ENCODE measurements at places on chromosomes 16 and 17.

DNA sequence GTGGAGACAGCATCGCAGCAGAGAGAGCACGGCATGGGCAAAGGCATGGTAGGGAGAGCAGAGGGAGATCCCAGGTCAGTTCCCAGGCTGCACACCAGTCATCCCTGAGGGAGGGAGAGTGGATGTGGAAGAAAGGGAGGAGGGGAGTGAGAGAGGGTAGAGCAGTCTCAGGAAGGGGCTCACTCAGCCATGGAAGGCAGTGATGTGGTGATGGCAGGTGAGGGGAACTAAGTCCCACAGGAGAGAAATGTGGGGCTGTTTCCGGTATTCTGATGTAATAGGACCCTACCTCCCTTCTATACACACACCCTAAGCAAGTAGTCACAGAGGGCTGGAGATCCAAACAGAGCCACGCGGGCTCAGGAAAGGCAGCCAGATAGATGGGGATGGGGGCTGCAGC lies 500.3 kb upstream of the CDH11 start:
- no peak for DNase-seq

GRCh38 chr16:4323845-4324488 lies 8.1 kb downstream of the GLIS2 start:
- no peak for DNase-seq

GRCh38 chr16:15952265-15952711 lies 2.9 kb downstream of the ABCC1 start:
- peak; percentile 79 for DNase-seq

GRCh38 chr17:73623818-73624217 lies 20.4 kb downstream of the SDK2 start:
- DNase-seq, result no peak

DNA sequence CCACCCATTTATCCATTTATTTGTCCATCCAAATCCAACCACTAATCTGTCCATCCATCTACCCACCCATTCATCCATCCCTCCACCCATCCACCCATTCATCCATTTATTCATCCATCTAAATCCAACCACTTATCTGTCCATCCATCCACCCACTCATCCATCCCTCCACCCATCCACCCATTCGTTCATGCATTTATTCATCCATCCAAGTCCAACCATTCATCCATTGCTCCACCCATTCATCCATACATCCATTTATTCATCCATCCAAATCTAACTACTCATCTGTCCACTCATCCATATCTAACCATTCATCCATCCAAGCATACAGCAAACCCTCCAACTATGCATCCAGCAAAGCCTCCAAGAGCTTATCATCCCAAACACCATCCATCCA lies 267.3 kb downstream of the XYLT1 start:
- no peak for DNase-seq

DNA sequence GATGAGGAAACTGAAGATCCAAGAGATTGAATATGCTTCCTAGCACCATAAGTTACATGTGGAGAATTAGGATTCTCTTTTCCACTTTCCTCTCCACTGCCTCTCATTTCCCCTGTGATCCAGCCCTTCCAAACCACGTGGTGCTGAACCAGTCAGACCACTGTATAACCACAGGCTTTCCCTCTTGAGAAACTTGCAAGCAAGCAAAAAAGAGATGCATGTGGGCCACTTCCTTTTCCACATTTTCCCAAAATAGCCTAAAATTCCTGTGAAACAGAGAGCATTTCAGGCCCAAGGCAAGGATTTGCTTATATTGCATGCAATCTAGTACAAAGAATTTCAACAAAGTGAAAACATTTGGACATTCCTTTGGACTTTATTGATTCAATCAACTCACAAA lies 59.3 kb upstream of the KSR1 start:
- DNase-seq, result peak; percentile 52

DNA sequence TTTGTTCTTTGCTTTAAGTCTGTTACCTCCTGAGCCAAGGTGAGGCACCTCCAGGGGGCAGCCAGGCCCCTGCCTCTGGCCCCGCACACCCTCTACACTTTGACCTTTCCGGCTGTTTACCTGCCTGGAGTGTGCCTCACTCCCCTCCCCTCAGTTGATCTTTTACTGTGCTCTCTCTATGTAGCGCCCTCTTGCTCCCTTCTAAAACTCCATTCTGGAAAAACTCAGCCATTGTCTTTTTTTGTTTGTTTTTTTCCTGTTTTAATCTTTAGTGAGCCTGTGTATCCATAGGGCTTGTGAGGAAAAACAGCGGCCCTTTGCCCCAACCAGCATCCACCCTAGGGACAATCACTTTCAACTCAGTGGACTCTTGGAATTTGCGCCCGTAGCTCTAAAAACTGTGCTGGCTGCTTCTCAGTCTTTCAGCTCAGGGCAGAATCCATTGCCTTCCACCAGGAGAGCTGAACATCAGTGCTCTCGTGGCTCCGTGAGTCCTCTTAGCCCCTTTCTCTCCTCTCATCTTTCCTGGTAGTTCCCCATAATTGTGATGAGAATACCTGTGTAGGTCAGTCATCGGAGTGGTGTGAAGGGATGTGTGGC lies 4.3 kb downstream of the AMDHD2 start:
- no peak for DNase-seq

- no peak for DNase-seq
Observed at GRCh38 chr16:86391486-86391885, 118.8 kb upstream of the FOXF1 start.

- DNase-seq, result no peak
Observed at GRCh38 chr16:83312015-83312717, 495.6 kb upstream of the HSBP1 start.

DNA sequence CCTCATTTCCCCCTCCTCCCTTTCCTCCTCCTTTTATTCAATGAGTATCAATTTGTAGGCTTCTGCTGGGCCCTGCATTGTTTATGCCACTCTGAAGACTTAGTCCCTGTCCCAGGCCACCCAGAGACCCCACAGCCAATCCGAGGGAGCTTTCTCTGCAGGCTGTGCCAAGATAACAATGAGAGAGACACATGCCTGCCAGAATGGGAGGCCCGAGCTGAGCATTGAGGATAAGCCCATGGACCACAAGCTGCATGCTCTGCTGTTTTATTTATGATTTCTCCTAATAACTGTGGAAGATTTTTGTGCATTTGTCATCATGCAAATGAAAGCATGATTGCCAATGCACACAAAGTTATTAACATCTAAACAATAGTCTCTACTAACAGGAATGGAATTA lies 3.0 kb downstream of the RCVRN start:
- DNase-seq, result no peak

DNA sequence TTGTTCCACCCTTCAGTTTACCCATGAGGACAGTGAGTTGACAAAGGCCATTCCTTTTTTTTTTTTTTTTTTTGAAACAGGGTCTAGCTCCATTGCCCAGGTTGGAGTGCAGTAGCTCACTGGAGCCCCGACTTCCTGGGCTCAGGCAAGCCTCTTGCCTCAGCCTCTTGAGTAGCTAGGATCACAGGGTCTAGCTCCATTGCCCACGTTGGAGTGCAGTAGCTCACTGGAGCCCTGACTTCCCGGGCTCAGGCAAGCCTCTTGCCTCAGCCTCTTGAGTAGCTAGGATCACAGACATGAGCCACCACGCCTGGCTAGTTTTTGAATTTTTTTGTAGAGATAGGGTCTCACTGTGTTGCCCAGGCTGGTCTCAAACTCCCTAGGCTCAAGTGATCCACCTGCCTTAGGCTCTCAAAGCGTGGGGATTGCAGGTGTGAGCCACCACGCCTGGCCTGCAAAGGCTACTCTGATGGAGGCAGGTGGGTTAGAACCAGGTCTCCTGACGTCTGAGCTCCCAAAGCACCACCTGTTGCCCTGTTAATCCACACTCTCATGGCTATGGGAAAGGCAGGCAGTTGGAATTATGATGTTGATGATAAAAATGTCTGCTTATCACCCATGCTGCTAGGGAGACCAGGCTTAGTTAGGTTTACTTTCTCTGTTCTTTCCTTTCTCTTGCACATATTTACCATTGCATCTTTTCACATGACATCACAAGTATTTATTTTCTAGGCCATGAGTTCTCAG lies 65.2 kb downstream of the KSR1 start:
- no peak for DNase-seq

- no peak for DNase-seq
Observed at GRCh38 chr17:34999456-34999855, 19.1 kb downstream of the LIG3 start.

- DNase-seq, result no peak
Observed at GRCh38 chr17:63530557-63531021, 7.4 kb downstream of the KCNH6 start.

- no peak for DNase-seq
Observed at GRCh38 chr17:68592009-68592408, 9.2 kb downstream of the FAM20A start.

- no peak for DNase-seq
Observed at GRCh38 chr16:65878347-65878746, 488.1 kb upstream of the CDH5 start.

- DNase-seq, result no peak
Observed at GRCh38 chr17:64037802-64038201, 17.4 kb upstream of the ICAM2 start.

- no peak for DNase-seq
Observed at GRCh38 chr17:21025451-21025850, 17.4 kb downstream of the USP22 start.

DNA sequence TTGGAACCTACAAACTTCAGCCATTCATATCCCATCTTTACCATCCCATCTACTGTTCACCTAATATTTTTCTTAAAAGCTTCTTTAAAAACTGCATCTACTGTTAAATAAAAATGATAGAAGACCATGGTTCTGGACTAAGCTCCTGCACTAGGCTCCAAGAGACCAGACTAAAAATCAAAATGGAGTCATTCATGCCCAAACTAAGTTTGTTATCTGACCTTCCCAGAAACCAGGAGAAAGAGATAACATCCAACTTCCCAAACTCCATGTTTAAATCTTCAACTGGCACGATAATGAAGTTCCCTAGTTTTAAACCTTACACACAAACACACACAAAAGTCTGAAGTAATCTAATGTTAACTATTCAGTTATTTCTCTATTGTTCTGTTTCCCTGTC lies 13.8 kb downstream of the DCUN1D3 start:
- no peak for DNase-seq

GRCh38 chr17:4710693-4711634 lies 532 bp downstream of the ARRB2 start:
- DNase-seq, result peak; percentile 60

DNA sequence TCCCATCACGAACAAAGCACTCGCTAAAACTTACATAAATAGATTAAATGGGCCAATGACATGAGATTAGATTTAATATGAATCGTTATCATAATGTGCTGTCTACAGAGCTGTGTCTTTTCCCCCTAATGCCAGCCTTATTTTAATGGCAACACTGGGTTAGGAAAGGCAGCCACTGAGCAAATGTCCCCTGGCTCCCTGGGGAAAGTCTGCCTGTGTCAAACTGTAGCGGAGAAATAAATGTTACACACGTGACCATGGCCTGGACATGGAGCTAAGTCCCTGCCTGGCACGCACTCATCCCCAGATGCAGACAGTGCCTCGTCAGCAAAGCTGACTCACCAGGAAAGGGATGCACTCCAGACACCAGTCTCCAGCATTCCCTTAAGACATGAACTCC lies 61.3 kb upstream of the SDK2 start:
- no peak for DNase-seq

- peak; percentile 51 for DNase-seq
Observed at GRCh38 chr16:84593825-84594724, 23.8 kb downstream of the COTL1 start.

- no peak for DNase-seq
Observed at GRCh38 chr16:4954714-4955113, 3.4 kb upstream of the SEC14L5 start.

DNA sequence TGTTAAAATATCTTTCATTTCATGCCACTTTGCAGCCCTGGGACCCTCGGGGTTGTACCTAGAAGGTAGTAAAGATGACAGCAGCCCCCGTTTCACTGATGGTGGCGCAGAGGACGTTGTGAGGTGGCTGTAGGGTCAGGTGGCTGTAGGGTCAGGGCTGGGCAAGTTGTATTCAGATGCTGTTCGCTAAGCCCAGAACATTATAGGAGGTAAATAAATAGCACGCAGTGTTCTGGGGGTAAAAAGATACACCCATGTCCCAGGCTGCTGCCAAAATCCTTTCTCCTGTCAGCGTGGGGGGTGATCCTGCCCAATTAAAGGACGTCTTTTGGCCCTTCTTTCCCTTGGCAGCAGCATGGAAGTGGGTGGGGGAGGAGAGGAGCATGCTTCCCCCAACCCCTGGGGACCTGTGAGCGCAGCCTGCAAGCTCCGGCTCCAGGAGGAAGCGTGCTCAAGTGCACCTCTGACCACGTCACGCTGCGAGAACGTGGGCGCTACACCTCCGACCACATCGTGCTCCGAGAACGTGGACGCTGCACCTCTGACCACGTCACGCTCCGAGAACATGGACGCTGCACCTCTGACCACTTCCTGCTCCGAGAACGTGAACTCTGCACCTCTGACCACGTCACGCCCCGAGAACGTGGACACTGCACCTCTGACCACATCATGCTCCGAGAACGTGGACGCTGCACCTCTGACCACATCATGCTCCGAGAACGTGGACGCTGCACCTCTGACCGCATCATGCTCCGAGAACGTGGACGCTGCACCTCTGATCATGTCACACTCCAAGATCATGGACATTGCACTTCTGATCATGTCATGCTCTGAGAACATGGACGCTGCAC lies 182.1 kb downstream of the RPTOR start:
- DNase-seq, result no peak

DNA sequence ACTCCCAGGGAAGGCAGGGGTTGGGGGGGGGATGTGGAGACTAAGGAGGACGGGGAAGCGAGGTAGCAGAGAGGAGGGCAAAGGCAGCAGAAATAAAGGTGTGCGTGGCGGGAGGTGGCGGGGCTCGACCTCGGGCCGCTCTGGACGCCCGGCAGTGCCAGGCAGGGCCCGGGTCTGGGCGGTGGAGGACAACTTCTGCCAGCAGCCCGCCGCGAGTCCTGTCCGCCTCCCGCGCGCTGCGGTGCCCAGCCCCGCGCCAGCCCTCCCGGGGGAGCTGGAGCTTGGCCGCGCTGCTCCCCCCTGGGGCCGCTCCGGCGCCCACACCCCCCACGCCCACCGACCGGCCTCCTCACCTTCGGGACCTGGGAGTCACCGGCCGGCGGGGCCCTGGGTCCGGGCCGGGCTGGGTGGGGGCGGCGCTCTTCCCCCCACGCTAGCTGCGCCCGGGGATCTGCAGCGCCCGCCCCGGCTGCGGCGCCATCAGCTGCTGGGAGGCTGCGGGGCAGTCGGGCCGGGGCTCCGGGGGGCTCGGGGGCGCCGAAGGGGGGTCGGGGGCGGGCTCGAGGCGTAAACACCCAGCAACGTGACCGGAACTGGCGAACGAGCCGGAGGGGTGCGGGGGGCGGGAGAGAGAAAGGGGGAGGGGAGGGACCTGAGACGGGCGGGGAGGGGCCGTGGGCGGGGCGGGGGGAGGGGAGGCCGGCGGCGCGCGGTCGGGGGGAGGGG lies at the start of gene CCDC92B:
Gene CCDC92B, minus strand, starts transcription at position 595 of the 726 bp plus-strand sequence. CDS start 14,507 bp downstream, outside the sequence.
- no peak for DNase-seq

- peak; percentile 54 for DNase-seq
Observed at GRCh38 chr17:65366102-65366844, 195.2 kb downstream of the AXIN2 start.

All from suppressor macrophage treated with lipopolysaccharide for 1 hour (primary cell).